Stimulated activated effector memory CD8-positive, alpha-beta T cell treated with anti-CD3 and anti-CD28 coated beads, Interleukin-12 subunit alpha, Interleukin-12 subunit beta, amount 100 ng/mL, for 72 hours (primary cell): ENCODE measurements at places on chromosomes 3 and 15.
A peak's percentile ranks its signal among the peaks of the same experiment; 100 is the strongest.

DNA sequence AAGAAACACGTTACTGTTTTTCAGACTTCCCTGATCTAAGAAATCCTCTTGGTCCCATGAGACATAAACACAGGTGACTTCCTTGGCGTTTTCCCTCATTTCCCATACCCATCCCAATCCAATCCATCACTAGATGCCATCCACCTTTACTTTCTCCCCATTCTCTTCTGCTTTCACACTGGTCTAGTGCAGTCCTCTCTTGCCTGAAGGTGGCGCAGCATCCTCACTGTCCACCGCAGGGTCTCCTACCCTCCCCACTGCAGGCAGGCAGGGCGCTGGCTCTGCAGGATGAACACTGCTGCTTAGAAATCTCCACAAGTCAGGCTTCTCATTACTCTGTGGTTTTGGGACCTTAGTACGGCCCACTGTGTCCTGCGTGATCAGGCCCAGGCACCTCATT lies 58.2 kb downstream of the RAB7A start:
- DNase-seq, result no peak

DNA sequence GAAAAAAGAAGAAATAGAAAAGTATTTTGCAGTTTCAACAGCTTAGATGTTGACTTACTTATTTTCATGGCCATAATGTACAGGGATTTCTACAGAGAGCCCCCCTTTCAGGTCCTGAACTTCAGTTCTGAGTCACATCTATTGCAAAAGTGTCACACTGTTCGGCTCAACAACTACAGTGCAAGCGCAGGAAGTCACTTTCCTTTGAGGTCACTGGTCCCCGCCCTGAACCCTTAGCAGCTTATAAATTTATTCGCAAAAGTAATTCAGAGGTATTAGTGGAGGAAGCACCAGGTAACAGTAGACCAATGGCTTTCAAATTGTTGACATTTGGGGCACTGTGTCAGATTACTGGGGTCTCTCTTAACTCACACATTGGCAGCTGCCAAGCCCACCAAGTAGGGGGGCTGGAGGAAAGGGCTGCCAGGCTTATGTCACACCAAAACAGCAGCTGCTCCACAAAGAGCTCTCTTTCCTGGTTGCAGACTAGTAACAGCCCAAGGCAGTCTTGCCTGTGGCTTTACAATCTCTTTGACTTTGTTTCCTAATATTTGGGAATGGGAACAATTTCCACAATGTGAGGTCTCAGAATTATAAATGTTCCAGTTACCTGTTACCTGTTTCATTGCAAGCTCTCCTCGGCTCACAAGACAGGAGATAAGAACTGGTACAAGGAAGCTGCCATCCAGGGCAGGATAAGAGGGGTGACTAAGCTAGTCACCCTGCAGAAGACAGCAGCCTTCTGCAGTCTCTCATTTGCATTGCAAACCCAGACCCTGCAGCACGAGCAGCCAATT lies 130.2 kb upstream of the STRIT1 start:
- no peak for DNase-seq

- DNase-seq, result no peak
Measured at GRCh38 chr3:127124120-127124519, 68.8 kb upstream of the PRR23E start.

DNA sequence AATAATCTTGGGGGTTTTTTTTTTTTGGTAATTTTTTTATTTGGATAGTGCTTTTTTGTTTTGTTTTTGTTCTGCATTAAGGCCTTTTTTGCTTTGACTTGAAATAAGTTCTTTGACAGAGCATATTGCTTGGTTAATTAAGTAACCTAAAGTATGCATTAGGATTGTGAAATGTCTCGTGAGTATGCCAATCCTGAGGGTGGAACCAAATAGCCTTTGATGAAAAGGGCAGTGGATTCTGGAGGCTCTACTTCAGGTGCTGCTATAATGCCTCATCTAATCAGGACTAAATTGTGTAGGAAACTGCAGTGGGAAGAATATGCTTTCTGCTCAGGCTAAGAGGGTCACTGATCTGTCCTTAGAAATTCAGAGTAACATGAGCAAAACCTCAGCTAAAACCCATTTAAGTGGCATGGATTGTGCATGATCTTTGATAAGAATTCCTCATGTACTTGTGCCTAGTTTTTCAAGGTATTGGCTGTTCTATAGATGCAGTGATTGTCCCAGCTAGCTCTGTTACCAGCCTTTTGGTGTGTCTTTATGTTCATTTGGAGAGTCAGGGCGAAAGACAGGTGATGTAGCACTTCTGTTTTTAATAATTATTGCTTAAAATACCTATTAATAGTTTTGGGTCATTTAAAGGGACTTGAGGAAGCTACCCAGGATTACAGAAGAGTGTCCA lies 15.4 kb downstream of the CDV3 start:
- DNase-seq, result no peak

GRCh38 chr15:76664895-76665294 lies 240.2 kb downstream of the SCAPER start:
- no peak for DNase-seq

DNA sequence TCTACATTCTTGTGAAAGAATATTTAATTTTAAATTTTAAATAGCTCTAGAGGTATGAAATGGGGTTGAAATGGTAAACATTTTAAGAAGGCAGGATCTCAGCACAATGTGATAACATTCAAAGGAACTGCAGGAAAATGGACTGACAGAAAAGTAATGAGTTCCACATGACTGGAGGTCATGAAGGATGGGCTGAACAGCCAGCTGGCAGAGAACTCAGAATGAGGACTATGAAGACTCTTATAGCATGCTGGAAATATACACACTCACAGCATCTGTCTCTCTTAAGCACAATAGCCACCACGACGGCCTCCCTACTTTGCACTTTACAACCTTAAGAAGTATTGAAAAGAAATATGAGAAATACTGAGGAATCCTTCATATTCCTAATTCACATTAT lies 94.7 kb downstream of the TNIK start:
- no peak for DNase-seq

DNA sequence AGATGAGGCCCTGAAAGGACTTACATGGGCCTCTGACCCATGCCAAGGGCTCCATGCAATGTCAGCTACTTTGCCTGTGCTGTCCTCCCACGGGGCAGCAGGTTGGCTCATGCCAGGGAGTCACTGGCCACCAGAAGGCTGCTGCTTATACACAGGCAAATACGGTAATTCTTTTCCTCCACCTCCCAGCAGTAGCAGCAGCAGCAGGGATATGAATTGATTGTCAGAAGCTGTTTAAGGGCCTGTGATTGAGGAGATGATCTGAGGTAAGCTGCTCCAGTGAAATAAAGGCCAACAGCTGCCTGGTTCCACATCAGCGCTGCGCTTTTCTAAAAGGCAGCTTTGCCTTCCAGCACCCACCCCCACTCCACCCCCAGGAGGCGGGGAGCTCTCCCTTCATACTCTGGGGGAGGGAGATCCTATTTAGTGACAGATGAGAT lies 250.5 kb downstream of the SHQ1 start:
- DNase-seq, result no peak

DNA sequence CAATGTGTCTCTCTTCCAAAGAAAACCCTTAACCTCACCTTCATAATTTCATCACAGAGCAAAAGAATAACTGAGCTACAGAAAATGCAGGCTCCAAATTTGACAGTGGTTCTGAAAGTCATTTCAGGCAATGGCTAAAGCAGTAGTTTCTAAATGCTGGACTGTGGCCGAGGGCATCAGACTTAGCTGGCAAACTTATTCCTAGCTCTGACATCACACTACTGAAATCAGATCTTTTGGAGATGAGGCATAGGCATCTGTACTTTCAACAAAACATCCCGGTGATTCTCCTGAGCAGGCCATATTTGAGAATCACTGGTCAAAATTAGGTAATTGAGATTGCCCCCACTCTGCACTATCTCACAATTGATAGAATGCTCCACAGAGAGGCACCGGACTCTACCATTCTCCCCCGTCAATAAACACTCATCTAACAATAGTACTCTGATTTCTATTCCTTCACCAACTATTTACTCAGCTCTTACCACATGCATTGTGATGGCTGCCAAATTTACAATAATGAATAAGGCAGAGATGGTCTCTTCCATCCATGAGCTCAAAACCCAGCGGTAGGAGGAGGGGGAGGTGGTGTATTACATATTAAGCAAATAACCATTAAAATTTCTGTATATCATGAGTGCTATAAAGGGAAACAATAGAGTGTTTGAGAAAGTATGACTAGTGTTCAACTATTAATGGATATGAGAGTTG lies 57.3 kb upstream of the SPRED1 start:
- DNase-seq, result no peak

DNA sequence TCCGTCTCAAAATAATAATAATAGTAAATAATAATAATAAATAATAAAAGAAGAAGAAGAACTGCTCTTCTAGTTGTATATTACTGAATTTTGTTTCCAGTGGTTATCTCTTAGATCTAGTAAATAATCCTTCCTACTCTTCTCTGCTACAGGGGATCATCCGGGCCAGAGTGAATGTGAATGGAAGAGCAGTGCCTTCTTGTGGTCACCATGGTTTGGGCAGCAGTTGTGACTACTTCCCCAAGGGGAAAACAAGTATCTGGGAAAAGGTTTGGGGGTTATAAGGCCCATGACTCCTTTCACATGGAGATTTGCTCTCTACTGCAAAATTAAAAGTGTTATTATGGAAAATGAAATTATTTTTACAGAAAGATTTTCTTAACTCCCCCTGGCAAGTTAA lies 5.5 kb upstream of the OR5K1 start:
- DNase-seq, result no peak

DNA sequence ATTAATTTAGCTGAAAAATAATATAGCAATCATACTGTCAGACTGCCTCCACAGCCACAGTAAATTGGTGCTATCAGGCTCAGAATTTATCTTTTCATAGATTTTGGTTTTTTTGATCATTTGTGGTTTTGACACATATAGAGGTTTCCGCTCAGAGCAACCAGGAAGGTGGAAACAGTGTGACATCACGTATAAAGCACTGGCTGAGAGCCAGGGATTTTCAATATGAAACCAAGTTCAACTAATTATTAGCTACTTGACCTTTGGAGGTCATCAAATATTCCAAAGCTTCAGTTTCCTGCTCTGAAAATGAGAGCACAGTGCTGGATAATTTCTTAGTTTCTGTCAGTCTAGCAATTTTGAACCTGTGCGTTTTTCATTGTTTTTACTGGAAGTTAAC lies 433.8 kb upstream of the SUCLG2 start:
- DNase-seq, result no peak

DNA sequence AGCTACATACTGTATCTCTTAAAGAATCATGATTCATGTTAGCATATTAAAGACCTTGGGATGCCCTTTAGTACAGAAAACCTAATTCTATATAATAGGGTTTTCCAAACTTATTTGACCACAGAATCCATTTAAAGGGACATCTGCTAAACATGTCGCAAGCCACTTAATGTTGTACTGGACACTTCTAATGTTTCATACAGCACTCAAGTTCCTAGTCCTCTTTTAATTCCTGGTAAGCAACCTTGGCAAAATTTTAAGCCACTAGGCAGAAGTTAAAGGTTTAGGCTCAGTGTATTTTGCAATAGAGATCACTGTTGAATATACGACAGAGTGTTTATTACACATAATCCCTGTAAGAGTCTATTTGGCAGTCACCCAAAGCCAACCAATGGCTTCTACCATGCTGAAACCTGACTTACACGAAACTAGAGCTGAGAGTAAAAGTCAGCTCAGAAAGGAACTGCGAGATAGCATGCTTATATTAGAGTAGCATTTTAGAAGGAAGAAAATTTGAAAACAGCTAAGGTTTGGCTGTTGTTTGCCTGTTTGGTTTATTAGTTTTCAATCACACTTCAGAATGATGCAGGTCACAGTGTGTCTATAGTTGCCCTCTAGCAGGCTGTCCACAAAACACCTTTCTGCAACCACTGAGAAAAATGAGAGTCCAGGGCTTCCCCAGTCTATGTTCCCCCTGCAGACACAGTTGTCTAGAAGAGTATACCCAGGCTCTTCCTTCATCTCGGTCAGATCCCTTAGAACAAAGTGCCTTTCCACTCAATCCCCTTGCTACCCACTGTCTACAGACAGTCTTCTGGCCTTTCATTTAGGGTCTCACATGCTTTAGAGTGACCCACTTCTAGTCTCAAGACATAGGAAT lies 104.4 kb downstream of the FMN1 start:
- no peak for DNase-seq

- no peak for DNase-seq
Measured at GRCh38 chr15:101393172-101393571, 96.3 kb downstream of the PCSK6 start.

GRCh38 chr3:195285372-195285771 lies 14.4 kb upstream of the XXYLT1 start:
- no peak for DNase-seq

GRCh38 chr3:9079676-9080075 lies 116.4 kb upstream of the RAD18 start:
- no peak for DNase-seq

- DNase-seq, result no peak
Measured at GRCh38 chr3:132346841-132347736, 29.9 kb downstream of the ACP3 start.

GRCh38 chr3:50436114-50436674 lies 67.2 kb downstream of the CACNA2D2 start:
- DNase-seq, result peak; percentile 82

- DNase-seq, result no peak
Measured at GRCh38 chr3:58697561-58697960, 31.0 kb upstream of the FAM3D start.

DNA sequence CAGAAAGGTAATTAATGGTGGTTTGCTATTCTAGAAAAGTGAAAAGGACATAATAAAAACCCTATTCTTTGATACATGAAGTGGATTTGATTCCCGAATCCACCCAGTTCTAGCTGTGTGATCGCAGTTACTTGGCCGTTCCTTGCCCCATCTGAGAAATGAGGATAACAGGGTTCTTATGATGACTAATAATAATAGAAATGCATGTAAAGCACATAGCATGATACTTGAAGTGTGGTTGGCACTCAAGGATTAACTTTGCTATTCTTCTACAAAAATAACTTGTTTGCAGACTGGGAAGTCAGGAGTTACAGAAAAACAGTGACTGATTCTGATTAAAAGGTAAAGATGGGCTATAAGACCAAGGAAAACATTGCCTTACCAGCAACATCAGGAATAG lies 26.8 kb downstream of the PARL start:
- DNase-seq, result no peak

DNA sequence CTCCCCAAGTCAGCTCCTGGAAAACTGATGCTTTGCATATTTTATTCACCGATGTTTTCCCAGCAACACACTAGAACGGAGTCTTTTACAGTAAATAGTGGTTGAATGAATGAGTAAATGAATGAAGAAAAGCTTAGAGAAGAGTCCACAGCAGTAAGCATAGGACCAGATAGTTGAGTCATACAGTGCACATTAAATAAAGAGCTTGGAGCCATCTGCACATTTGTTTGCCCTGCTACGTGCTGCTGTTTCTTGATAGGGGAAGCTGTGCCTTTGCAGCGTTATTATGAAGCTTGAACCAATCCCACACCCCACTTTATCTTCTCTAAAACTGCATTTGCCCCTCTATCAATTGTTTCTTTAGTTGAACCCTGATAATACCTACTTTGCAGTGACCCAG lies 1.2 kb downstream of the FAM98B start:
- no peak for DNase-seq

DNA sequence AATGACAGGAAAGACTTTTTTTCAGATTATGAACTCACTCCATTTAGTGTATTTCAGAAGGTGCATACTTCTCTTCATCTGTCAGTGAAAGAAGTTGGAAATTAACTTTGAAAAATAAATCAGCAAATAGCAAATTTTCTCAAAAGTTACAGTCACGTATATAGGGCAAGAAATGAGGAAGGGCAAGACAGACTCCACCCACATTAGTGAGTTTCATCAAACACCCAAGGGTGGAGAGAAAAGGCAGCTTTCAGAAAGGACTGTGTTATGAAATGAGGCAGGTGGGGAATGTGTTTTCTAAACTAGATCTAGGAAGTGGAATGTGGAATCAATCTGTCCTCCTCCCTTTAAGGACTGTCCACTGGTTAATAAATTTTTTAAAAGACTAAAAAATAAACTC lies 2.9 kb downstream of the SLC22A13 start:
- DNase-seq, result no peak
